LHCN-M2 (cell line): ENCODE measurements at places on chromosomes 1 and 21. TPM values are rescaled to one million over a fixed set of nuclear protein-coding genes. Genes with fewer than 3 reads are reported as not detected.

DNA sequence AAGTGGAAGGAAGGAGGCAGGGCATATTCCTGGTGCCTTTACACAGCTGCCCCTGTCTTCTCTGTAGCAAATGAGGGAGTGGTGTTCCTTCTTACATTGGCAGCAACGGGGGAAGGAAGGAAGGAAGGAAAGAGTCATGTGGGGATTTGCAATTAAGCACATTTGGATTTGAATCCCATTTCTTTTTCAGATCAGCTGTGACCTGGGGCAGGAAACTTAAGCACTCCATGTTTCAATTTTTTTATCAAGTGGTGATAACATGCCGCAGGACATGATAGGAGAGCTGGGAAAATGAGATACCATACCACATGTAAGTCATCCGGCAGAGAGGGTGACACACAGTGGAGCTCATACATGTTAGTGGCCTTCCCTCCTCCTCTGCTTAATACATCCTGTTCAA, 186.8 kb downstream of the APP start:
- peak; percentile 31 for DNase-seq

- DNase-seq = peak; percentile 86
Observed at GRCh38 chr1:234499119-234499942, 20.4 kb upstream of the TARBP1 start.

GRCh38 chr1:70034403-70034802, 171.0 kb downstream of the LRRC40 start:
- DNase-seq = peak; percentile 81

DNA sequence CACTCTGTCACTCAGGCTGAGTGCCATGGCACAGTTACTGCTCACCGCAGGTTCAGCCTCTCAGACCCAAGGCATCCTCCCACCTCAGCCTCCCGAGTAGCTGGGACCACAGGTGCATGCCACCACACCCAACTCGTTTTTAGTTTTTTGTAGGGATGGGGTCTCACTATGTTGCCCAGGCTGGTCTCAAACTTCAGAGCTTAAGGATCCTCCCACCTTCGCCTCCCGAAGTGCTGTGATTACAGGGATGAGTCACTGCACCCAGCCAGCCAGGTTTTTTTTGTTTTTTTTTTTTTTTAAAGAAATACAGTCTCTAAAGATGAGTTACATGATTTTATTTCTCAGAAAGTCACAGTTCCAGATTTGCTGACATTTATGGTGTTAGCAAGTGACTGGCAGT, 29.0 kb downstream of the BACE2 start:
- no peak for DNase-seq

GRCh38 chr21:16264319-16264718, 534.5 kb downstream of the USP25 start:
- no peak for DNase-seq

DNA sequence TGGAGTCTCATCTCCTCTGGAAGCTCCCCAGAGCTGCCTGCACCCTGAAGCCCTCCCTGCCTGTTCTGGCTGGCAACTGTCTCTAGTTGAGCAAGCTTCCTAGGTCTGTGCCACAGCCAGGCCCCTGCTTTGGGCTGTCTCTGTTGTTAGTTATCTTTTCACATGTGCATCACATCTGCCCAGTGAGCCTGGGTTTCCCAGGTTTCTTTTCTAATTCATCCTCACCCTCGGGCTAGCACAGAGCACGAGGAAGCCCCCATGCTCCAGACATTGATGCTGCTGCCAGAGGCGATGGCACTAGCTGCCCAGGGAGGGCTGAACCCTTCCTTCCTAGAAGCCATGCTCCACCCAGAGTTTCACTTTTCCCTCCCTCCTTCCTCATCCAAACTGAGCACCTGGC, 27.2 kb downstream of the RASSF5 start:
- no peak for DNase-seq

DNA sequence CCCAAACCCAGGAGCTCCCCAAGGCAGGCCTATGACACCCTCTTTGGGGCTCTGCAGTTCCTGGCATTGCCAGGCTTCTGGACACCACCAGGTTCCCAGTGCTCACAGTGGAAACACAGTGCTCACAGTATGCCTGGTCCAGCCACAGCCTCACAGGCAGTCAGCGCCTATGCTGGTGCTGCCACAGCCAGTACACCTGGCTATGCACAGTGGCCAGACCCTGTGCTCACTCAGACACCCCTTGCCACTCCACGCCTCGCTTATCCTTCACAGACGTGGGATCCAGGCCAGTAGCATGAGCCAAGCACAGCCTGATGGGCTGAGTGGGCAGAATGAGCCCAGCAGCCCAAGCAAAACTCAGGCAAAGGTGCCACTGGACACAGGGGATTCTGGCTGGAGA, 579.2 kb upstream of the ADGRL2 start:
- no peak for DNase-seq

DNA sequence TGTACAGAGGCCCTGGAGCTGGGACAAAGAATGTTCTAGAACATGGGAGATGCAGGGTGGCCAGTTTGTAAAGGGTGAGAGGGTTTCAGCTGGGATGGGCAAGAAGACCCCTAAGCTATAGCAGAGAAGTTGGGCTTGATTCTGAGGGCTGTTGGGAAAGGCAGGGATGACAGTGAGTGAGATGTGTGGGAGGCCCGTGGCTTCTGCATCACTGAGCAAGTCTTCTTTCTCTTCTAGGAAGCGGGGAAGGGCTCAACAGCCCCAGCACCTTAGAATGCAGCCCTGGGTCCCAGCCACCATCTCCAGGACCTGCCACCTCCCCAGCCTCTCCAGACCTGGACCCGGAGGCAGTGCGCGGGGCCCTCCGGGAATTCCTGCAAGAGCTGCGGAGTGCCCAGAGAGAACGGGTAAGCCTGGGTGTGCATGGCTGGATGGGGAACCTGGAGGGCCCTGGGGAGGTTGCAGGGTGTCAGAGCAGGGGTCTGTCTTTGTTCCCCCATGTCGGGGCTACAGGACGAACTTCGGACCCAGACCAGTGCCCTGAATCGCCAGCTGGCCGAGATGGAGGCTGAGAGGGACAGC, 14.8 kb downstream of the MFAP2 start:
- no peak for DNase-seq

DNA sequence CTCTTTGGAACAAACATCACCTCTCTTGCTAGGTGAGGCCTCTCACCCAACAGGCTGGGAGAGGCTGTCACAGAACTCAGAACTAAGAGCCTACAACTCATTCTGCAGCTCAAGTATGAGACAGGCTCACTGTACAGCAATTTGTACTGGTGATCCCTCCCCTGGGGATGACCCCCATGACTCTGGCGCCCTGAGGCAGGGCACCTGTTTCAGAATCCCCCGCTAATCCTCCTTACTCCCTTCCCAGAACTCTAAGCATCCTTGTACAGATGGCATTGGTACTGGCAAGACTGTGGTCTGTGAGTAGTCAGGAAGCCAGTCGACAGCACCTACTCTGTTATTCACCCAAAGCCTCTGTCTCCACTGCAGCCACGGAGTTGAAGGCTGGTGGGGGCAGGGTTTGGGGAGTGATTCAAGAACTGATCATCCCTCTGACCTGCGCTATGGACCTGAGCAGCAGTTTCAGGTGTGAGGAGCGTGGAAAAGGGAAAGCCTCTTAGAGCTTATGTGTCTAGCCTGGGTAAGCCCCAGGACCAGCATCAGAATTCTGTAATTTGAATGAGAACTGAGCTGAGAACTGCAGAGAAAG, 655.5 kb downstream of the KIF26B start:
- no peak for DNase-seq

GRCh38 chr1:41340655-41341364, 20.4 kb upstream of the FOXO6 start:
- no peak for DNase-seq

- no peak for DNase-seq
Observed at GRCh38 chr1:230518511-230518910, 92.4 kb upstream of the PGBD5 start.

DNA sequence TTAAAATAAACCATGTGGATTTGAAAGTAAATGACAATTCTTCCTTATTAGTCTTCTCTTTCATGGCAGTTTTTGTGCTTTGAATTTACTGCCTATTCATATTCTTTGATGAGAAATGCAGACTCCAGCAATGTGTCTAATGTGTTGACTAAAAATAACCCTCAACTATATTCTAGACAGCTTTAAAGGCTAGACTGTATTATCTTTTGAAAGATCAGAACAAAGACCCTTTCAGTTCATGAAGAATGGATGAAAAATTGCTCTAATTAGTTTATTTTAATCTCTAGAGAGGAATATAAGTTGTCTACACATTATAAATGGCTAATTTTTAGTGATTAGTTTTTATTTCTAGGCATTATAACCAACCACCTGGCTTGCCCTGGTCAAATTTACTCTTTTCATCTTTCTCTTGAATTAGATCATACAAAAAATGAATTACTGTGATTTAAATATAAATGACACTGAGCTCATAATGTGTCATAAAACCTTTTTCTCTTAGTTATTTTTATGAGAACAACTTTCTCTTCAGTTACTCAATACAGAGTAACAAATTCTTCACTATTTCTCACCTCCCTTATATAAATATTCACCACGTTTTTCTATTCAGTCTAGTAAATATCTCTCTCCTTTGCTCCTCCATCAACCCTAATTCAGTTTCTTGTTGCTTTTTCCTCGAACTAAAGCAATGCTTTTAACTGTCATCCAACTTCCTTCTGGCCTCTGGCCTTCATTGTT, 428.5 kb upstream of the TMPRSS15 start:
- no peak for DNase-seq

- no peak for DNase-seq
Observed at GRCh38 chr1:230891413-230891812, 23.1 kb upstream of the C1orf198 start.

OTUD3 gene
- 4.0 and 4.4 TPM in 2 replicates for total RNA-seq

ELAPOR1 gene
- total RNA-seq = 0.17 and 0.38 TPM in 2 replicates

RNU1-1 gene
- total RNA-seq = under 0.01 TPM in 1 of 2 replicates, not detected in the other

CAMSAP2 gene
- total RNA-seq = 30.8 and 35.2 TPM in 2 replicates

FAM43B gene
- total RNA-seq = 0.06 TPM in 1 of 2 replicates, not detected in the other

FCRL6 gene
- not detected in 2 replicates for total RNA-seq

SLC26A9 gene
- total RNA-seq = not detected in 2 replicates

HSD11B1 gene
- not detected in 2 replicates for total RNA-seq

PTPN7 gene
- total RNA-seq = not detected in 2 replicates

FCRL4 gene
- total RNA-seq = not detected in 2 replicates

PEAR1 gene
- total RNA-seq = 0.19 and 0.23 TPM in 2 replicates

OR2T33 gene
- total RNA-seq = not detected in 2 replicates
